Adrenal gland (tissue), 19 donors: ENCODE measurements at places on chromosomes 16 and 17. TPM values are rescaled to one million over a fixed set of nuclear protein-coding genes. Genes with fewer than 3 reads are reported as not detected.

- no peak for DNase-seq
Measured at GRCh38 chr16:50498431-50499155, 49.6 kb upstream of the NKD1 start.

DNA sequence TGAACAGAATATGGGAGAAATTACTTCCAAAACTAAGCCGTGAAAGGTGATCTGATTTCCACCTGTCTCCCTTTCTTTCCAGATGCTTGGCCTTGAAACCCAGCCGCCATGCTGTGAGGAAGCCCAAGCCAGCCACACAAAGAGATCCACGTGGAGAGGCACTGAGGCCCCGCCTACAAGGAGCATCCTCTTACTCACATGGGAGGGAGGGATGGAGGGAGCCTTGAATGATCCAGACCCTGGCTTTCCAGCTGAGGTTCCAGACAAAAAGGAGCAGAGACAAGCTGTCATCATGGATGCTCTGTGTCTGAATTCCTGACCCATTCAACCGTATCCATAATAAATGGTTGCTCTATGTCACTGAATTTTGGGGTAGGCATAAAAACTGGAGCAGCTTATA is 48.9 kb upstream of the HAPSTR1 start:
- DNase-seq = no peak

- DNase-seq = no peak
Measured at GRCh38 chr17:41695954-41696757, 7.5 kb downstream of the EIF1 start.

- DNase-seq = no peak
Measured at GRCh38 chr17:79995696-79996095, 40.0 kb downstream of the TBC1D16 start.

GRCh38 chr16:88491560-88492310 is 38.7 kb downstream of the ZFPM1 start:
- no peak for DNase-seq

DNA sequence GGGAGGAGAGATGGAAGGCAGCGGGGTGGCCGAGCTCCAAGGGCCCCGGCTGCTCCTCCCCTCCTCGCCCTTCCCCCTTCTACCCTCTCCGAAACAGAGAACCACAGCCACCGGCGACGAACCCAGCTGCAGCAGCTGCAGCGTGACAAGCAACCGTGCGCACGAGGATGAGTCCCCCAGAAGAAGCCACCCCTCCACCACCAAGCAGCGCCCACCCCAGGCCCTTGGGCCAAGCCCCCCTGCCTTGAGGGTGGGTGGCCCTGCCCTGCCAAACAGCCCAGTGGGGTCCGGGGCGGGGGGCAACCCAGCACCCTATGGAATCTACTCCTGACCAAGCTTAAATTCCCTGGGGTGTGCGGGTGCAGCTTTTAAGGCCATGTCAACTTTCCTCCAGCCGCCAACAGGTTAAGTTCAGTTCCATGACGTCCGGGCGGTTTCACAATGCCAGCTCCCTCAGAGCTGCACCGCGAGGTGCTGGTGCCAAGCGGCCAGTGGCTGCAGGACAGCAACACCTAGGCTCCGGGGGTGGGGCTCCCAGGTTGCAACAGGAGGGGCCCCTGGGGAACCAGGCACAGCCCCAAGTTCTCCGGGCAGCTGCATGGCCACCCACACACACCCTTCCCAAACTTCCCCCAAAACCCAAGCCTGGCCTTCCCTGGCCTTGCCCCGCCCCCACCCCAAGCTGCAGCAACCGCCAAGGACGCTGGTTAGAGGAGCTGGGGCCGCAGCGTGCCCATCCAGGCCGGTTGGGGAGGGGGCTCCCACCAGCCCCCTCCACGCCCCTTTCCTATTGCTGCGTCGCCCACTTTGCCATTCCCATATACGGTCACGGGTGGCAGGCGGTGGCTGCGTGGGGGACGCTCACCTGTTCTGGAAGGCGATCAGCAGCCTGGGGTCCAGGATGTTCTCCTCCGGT is 2.0 kb downstream of the CBX4 start:
- peak; percentile 95 for DNase-seq

DNA sequence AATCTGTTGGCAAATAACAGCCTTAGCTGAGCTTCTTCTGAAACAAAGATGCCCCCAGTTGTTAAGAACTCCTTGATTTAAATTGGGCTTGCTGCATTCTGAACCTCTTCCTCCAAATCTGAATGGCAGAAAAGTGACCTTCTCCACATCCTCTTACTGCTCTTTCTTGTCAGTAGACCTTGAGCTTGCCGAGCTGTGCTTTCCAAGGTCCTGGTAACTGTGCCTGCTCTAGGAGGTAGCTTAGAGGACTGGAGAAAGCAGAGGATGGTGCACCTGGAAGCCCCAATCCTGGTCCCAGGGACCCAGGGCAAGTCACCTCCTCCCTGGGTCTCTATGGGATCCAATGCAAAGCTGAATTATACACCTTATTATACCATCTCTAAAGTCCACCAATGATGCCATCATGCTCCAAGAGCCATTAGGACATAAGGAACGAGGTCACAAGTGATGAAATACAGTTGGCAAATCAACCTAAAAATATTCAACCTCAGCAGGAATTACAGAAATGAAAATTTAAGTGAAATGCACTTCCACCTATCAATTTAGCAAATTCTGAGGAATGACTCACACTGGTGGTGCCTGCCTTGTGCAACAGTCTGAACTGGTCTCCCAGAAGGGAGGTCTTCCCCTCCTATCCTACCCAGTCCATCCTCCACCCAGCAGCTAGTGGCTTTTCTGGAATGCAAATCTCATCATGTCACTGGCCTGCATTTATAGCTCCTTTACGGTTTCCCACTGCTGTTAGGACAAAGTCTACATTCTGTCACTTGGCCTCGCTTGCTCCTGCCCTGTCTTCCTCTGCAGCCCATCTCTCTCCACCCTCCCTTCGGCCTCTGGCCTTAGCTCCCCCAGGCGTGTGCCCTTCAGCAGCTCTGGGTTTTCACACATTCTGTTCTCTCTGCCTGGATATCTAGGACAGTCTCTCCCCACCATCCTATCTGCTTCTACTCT is 36.6 kb downstream of the TOM1L2 start:
- DNase-seq = peak; percentile 78

- no peak for DNase-seq
Measured at GRCh38 chr17:58693208-58693607, 806 bp downstream of the RAD51C start.

DNA sequence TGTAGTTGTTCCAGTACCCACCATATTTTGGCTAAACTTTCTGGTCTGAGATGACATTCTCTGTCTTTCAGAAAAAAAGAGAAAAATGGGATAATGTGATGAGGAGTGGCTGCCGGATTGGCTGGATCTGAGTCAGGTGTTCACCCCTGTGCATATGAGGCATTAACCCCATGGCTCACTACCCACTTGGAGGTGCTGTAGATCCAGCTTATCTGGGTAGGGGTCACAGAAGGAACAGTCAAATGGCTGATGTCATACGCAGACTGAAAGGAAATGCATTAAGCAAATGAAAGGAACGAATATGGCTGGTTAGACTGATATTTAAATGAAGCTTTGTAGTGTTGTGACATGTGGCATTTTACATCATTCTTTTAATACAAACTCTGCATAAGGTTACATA is 17.3 kb downstream of the MAP2K6 start:
- DNase-seq = no peak

DNA sequence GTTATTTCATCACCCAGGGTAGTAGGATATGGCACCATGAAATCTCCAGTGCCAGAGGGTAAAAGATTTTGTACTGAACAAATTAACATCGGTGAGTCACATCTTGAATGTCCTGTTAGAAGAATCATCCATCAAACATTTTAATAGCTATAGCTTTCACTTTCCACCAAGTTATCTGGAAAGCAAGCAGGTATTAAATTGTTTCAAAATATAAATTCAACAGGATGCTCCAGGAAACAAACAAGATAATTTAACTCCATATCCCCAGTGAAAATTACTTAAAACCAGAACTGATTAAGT is 2.4 kb downstream of the VEZF1 start:
- no peak for DNase-seq

FZD2 gene
- 3.3 TPM for total RNA-seq

TK1 gene
- total RNA-seq = 2.4 TPM

FAM117A gene
- 11.2 TPM for total RNA-seq
